Uterus (tissue), 4 donors: ENCODE measurements at places on chromosomes 1 and 21. TPM values are rescaled to one million over a fixed set of nuclear protein-coding genes. Genes with fewer than 3 reads are reported as not detected.

Gene ICOSLG
- total RNA-seq = 0.69 TPM

Gene SH2D1B
- 0.21 TPM for total RNA-seq

Gene RIPPLY3
- total RNA-seq = not detected

Gene ASCL5
- total RNA-seq = not detected

Gene RPS6KC1
- 9.2 TPM for total RNA-seq

Gene FAM72A
- 2.7 TPM for total RNA-seq

Gene PLA2G2A
- not detected for total RNA-seq

Gene ETV3L
- not detected for total RNA-seq

Gene ELF3
- 1.0 TPM for total RNA-seq

Gene BCAN
- 2.8 TPM for total RNA-seq

Gene FLG2
- total RNA-seq = not detected

Gene MRPS6
- total RNA-seq = 75.6 TPM

GRCh38 chr1:221840511-221841243, 98.8 kb upstream of the DUSP10 start:
- no peak for DNase-seq

GRCh38 chr1:207581496-207582153, 63.3 kb upstream of the CR1L start:
- no peak for DNase-seq

- DNase-seq = no peak
Measured at GRCh38 chr1:53959664-53960250, 13.6 kb downstream of the LRRC42 start.

- peak; percentile 80 for DNase-seq
Measured at GRCh38 chr1:27527223-27527889, 37.4 kb upstream of the WASF2 start.

DNA sequence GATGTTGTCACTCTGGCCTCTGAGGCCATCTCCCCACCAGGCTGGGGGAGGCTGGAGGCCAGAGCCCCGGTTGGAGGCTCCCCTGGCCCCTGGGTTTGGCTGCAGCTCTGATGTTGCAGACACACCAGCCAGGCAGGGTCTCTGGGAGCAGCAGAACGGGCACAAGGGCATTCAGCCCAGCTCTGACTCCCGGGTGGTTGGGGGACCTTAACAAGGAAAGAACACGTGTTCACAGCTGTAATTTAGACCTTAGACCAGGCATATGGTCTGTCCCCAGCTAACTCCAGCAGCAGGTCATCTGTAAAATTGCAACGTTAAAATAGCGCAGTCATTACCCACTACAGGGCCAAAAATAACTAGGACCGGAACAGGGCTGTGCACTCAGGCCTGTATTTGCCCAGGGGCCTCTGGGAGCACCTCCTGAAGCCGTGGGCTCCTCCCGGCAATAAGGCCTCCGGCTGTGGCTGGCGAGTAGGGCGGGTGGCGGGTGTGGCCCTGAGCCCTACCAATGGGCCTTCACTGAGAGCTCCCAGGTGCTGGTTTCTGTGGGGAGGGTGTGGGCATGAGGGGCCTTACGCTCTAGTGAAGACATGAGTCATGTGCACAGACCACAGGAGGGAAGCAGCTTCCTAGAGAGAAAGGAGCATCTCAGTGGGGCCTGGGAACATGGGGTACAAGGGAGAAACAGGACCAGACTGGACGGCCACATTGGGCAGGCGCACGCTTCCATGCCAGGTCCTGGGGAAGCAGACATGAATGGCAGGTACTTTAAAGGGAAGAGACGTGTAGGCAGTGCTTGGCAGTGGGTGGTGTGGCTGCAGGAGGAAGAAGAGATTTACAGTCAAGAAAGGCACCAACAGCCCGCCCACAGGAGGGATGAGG, 6.1 kb downstream of the LDLRAP1 start:
- DNase-seq = no peak

GRCh38 chr1:168843401-168843800, 114.4 kb upstream of the DPT start:
- DNase-seq = no peak

- DNase-seq = no peak
Measured at GRCh38 chr1:113918243-113918642, 10.9 kb upstream of the HIPK1 start.

DNA sequence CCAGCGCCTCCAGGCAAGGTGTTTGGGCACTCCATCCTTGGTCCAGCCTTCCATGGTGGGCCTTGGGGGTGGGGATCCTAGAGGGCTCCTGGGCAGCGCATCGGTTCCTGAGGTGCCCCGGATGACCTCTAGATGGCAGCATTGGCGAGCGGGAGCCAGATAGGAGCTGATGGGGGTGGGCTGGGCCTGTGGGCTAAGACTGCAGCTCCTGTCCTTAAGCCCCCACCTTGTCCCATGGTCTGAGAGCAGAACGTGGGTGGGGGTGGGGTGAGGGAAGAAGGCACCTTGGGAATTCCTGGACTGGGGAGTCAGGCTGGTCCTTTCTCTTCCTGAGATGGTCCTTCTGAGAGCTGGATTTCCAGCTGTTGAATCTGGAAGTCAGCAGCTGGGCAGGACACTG, 93.4 kb upstream of the CSF3R start:
- DNase-seq = peak; percentile 18

GRCh38 chr1:1602304-1602967, 2.5 kb upstream of the FNDC10 start:
- DNase-seq = no peak

- no peak for DNase-seq
Measured at GRCh38 chr1:53145619-53145941, 3.1 kb upstream of the SLC1A7 start.

DNA sequence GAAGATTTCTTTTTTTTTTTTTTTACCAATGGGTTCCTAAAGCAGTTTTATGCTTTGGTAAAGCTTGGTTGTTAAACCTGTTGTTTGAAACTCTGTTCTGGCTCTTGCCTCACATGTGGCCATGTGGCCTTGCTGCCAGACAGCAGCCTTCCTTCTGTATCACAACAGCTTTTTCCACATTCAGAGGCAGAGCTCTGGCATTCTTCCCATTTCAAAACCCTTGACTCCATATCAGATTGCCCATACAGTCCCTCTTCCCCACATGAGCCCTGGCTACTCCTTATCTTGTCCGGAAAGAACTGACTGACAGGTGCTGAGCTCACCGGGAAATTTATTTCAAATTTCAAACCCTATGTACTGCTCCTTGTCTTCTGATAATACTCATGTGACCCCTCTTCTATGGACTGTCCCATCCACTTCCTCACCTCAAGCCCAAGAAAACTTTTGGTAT, 38.5 kb upstream of the LAX1 start:
- no peak for DNase-seq

- DNase-seq = peak; percentile 21
Measured at GRCh38 chr1:62110198-62110817, 84.3 kb upstream of the L1TD1 start.

- no peak for DNase-seq
Measured at GRCh38 chr1:246364415-246364941, 142.6 kb downstream of the SMYD3 start.

GRCh38 chr1:228488818-228489674, 1.9 kb downstream of the RNF187 start:
- no peak for DNase-seq

- no peak for DNase-seq
Measured at GRCh38 chr1:83016354-83016849, 982.5 kb downstream of the TTLL7 start.

DNA sequence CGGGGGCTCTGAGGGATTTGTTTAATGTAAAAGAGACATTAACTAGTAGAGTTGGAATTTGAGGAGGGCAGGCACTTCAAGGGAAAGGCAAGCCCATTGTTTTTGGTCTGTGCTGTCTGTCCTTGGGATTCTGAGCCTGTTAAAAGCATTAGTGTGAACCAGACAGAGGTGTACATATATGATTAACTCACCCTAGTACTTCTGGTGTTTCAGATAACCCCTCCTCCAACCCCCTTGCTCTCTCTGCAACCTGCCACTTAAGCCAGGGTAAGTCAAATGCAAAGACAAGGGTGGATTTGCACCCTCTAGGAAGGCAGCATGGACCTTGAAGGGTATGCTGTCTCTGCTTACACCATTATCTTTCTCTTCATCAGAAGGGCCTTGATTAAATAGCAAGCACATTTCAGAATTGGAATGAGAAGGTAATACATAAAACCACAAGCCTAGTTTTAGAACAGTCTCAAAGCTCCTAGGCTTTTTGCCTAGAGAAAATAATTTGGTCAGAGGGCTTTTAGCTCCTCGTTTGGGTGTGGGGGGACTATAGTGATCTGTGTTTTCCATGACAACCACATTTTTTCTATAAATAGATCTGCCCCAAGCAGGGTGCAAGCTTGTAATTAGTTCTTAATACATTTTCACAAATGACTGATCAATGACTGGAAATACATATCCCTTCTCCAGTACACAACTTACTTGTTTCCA, 120.7 kb upstream of the SGIP1 start:
- DNase-seq = no peak

DNA sequence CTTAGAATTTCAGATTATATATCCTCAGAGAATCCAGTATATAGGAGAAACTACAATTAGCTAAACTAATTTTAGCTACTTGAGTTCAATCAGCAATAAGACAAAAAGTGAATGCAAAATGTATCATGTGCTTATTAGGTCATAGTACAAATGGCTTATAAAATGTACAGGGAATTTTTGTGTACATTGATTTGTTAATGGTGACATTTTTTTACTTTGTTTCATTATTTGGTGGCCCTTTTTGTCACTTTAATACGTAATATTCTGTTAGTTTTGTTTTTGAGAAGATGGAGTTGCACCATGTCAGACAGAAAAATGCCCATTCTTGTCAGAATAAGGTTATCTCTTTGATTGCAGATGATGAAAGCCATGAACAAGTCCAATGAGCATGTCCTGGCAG, 33.6 kb downstream of the CC2D1B start:
- DNase-seq = no peak

DNA sequence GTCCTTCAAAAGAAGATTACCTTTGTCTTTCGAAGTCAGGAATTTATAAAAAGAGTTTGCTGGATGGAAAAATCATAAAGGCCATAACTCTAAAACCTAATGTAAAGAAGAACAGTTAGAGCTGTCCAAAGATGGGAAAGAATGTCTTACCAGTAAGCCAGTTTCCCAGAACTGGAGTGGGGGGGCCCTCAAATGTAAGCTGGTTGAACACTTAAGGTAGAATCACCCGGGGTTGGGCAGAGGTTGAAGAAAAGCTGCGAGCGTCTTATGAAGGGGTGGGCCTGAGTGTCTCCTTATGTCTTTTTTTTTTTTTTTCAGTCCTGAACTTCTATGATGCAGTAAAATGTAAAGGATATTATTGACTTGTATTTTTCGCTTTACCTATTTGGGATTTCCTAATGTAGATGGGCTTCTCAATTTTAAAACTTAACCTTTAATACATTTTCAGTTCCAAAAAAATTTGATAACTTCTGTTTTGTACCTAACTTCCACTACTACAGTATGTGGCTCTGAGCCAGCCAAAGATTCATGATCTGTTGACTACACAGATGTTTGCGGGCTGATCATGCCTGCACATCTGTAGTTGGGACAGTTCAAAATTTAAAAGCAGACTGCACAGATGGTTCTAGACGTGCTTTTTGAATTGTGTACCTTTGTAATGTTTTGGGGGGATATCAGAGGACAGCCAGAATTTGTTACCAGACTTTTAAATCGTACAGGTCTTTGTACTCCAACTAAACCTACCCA, 43.6 kb downstream of the NFYC start:
- DNase-seq = no peak

- DNase-seq = no peak
Measured at GRCh38 chr1:206427291-206427690, 43.0 kb upstream of the IKBKE start.

DNA sequence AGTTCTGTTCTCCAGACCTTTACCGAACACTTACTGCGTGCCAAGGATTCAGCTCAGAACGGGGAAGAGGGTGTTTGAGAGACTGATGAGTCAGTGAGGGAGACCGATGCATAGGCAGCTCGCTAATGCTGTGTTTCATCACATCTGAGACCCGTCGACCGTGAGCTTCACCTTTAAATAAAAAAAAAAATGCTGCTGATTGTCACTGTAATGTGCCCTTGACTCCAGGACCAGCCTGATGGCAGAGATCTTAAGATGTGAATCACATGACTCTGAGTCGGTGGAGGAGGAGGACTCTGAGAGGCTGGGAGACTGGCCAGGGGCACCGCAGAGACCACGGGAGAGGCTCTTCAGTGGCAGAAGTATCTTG, 28.8 kb downstream of the SPSB1 start:
- no peak for DNase-seq

- no peak for DNase-seq
Measured at GRCh38 chr1:41919131-41919530, 409 bp upstream of the HIVEP3 start.

DNA sequence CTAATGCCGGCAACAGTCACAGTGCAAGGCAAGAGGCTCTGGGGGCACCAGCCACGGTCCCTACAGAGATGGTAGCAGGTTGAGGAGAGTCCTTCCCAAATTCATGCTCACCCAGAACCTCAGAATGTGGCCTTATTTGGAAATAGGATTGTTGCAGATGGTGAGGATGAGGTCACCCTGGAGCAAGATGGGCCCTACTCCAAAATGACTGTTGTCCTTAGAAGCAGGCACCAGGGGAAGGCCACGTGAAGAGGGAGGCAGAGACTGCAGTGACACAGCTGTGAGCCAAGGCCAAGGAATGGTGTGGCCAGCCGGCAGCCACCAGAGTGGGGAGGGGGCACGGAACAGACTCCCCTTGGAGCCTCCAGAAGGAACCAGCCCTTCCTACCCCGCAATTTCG, 70.8 kb upstream of the CLDN14 start:
- DNase-seq = no peak

- no peak for DNase-seq
Measured at GRCh38 chr1:2233468-2233867, 5.3 kb downstream of the SKI start.

DNA sequence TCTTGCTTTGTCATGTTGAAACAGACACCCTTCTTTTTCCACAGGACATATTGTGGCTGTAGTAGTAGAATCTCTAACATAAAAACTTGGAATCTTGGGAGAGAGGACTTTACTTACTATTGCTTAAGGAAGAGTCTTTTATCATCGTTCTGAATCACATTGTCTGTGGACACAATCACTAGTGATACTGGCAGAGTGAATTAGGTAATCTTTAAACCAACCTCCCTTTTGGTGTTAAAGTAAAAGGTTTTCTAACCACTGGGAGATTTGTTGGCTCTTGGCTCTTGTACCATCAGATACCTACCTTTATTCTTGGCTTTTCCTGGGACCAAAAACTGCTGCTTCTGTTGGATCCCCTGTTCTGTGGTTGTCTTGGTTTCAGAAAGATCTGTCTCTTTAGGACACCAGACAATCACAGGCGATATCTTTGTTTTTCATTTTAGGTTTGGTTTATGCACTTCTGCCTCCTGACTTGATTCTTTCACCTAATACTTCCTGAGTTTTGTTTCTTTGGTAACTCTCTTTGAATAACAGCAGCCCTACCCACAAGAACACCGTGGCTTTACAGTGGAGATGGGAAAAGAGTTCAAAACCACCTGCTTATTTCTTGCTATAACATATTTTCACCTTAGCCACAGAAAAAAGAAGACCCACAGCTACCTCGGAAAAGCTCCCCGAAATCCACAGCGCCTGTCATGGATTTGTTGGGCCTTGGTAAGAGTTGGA, 36.6 kb upstream of the ZFP69B start:
- DNase-seq = no peak

DNA sequence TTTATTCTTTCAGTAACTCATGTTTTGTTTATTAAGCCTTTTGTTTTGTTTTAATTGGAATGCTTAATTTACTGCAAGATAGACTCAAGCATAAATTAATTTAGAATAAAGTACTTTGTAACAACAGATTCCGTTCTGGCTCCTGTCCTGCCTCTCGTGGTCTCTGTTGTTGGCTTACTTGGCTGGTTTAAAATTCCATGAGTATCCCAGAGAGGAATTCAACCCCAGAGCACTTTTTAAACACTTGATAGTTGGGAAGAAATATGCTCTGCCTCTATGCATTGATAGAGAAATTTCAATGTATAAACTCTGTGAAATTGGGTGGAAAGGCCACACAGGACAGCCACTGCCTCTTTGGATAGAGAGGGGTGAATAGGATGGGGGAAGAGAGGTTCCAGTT, 89.7 kb downstream of the ATP5PO start:
- DNase-seq = peak; percentile 40
